ENCODE measurements at places on chromosomes 7 and 10.

DNA sequence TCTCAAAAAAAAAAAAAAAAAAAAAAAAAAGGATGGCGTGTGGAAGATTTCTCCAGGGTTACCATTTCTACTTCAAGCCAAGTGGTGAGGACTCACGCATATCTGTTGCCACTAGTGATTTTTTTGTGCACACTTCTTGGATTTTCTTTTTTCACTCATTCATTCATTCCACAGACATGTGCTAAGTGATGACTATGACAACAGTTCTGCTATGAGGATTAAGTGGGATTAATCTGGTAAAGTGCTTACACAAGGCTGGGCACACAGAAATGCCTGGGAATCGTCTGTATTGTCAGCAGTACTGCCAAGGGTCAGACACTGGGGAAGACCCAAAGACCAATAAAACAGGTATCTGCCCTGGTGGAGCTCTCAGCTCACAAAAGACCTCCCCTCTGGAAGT is 6.3 kb upstream of the OPN1SW start:
- DNase-seq: no peak

DNA sequence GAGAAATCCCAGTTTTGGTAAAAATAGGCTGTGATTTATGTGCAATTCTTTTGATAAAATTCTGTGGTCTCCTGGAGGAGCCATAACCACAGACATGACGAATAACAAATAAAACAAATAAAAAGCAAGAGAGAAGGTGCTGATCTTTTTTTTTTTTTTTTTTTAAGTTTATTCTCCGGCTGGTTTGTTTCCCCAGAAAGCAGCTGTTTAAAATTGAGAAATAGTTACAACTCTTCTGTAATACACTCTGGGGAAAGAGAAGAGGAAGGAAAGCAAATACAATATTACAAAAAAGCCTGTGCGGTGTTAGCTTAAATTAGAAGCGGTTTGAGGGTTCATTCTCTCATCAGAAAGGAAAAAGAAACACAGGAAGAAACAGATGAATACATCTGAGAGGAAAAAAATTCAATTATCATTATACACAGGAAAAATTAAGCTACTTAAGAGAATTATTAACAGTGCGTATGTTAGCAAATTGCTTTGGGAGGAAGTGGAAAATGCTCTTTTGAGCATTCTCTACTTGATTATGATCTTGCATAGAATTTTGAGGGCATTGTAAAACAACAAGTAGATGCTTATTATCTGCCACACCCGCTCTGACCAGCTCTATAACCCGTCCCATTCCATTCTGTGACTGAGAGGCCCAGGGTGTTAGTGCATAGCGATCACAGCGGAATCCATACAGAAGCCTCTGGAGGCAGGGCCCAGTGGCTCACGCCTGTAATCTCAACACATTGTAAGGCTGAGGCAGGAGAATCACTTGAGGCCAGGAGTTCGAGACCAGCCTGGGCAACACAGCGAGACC is 40.6 kb upstream of the WAC start:
- no peak for DNase-seq

DNA sequence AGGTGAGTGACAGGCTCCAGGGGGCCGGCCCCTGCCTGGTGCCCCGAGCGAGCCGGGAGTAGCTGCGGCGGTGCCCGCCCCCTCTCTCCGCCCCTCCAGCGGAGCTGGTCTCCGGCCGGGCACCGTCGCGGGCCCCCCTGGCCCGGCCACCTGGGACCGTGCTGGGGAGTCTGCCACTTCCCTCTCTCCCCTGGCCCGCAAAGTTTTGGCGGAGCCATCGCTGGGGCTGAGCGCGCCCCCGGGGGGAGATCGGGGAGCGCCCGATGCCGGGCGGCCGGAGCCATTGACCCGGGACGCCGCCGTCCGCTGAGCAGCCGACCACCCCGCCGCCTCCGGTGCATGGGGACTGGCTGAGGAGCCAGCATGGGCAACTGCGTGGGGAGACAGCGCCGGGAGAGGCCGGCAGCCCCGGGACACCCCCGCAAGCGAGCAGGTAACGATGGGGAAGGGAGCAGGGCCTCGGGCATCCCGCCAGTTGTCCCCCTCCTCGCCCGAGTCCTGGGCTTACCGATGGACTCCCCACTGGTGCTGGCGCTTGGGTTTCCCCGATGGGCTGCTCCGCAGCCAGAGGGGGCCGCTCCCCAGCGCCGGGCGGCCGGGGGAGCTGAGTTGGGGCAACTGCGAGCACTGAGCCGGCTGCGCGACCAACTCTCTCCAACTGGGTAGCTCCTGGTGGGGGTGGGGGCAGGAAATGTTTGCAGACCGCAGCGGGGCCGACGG is at the start of gene UBTD1:
TSS of gene UBTD1 (plus strand) at position 84 of the 720 bp plus-strand sequence. CDS start at position 364, 280 bp downstream.
- DNase-seq: no peak

DNA sequence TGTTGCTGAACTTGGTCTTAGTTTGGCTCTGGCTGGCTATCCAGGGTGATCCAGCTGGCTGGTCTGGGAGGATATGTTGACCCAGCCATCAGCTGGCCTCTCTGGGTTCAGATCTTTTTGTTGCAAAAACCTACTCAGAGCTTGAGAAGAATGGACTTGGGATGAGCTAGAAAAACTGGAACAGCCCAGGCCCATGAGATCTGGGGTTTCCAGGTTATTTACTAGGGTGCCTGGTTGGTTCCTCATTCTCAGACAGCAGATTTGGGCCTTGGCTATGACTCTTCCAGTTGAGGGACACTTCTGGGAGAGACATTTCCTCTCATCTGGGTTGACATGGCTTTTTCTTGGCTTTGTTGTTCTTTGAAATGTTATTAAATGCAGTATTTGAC is 116.6 kb downstream of the ADCY1 start:
- DNase-seq: no peak

DNA sequence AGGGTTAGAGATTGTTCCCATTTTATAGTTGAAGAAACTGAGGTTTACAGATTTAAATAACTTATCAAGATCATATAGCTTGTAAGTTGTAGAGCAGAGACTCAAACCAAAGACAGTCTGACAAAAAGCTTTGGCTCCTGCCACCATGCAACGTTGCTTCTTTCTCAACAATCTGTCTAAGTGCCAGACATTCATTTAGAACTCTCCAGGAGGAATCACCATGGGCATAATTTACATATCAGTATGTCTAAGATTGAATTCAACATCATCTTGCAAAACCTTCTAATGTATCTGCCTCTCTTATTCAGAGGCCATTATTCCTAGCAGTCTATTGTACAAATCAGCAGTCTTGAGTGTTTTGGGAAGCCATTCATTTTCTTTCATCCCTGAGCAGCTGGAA is 163.5 kb upstream of the PLXDC2 start:
- DNase-seq: no peak

- no peak for DNase-seq
Measured at GRCh38 chr7:129089521-129090212, 34.8 kb upstream of the TNPO3 start.

GRCh38 chr7:32378988-32379387 is 111.2 kb downstream of the LSM5 start:
- DNase-seq: no peak

- no peak for DNase-seq
Measured at GRCh38 chr7:83850125-83850524, 201.2 kb upstream of the SEMA3E start.

DNA sequence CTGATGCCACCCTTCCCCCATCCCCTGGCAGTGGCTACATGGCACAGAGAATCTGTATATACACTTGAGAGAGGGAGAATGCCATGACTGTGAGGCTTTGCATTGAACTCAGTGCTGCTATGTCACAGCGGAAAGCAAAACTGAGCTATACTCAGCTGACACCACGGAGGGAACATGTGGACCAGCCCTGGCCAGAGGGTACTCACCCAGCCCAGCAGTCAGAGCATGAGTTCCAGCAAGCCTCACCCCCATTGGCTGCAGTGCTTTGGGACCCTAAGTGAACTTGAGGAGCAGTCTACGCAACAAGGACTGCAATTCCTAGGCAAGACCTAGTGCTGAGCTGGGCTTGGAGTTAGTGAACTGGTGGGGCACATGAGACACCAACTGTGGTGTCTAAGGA is 10.3 kb upstream of the AOC1 start:
- DNase-seq: no peak

- DNase-seq: no peak
Measured at GRCh38 chr7:136919820-136920219, 51.4 kb downstream of the CHRM2 start.

DNA sequence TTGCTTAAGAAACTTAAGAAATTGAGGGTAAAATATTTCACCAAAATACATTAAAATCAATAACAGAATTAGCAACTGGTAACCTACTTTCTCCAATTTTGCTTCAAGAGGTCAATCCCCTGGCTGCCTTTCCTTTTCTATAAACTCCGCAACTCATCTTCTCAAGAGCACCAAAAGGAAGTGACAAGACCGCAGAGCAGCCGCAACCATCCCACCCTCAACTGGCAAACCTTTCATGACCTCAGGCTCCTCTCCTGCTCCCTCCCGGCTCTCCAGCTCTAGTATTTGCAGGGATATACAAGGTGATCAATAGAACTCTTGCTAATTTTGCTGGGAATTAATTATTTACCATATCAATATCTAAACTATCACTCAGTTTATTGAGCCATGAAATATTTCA is 88.9 kb downstream of the ATE1 start:
- DNase-seq: no peak

DNA sequence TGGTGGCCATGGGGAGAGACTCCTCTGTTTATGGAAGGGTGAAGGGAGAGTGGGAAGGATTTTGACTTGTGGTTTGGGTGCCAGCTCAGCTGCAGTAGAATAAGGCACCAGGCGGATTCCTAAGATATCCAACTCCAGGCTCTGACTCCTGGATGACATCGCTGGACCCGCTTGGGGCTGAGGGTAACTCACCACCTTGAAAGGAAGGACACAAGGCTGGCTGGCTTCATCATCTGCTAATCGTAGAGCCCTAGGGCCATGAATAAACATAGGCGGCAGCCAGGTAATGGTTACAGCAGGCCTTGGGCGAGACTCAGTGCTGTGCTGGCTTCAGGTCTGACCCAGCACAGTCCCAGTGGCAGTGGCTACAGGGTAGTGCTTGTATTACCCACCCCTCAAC is 16.7 kb upstream of the LIPK start:
- DNase-seq: no peak

DNA sequence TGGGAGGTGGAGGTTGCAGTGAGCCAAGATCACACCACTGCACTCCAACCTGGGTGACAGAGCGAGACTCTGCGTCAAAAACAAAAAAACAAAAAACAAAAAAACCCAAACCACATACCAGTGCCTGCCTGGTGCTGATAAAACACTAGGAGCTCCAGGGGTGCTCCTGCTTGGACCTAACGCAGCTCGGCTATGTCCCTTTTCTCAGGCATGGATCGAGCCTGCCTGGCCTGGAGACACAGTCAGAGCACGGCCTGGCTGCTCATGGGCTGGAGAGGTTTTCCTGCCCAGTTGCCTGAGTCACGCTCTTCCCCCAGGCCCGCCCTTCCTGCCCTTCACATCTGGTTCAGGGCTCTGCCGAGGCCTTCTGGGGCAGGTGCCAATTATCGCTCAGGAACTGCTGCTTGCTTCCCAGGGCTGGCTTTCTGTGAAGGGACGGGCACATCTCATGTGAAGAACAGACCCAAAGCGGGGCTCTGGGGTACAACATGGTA is 12.6 kb upstream of the NPFFR1 start:
- DNase-seq: no peak

DNA sequence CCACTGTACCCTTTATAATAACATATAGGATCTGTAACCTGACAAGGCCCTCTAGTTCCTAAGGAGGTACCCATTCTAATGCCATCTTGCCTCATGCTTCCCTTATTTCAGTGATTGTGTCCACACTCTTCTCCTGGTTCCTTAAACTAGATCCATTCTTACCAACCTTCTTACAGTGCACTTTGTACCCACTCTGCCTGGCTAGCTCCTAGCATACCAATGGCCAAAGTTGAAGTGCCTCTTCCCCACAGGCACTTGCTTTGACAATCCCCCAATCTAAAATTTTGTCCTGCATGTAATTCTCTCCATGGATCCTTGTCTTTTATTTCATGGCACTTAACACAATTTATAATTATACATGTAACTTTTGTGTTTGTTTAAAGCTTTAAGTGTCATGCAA is 40.9 kb downstream of the CCDC71L start:
- no peak for DNase-seq

- DNase-seq: peak; percentile 28
Measured at GRCh38 chr7:102433219-102434038, at the start of gene ORAI2. Gene ORAI2, plus strand, starts transcription at chr7:102433575. Its CDS starts 5,382 bp downstream, at chr7:102438957.

- DNase-seq: no peak
Measured at GRCh38 chr10:8670461-8670860, 616.0 kb downstream of the GATA3 start.

- DNase-seq: no peak
Measured at GRCh38 chr7:13742126-13742525, 247.3 kb downstream of the ETV1 start.

DNA sequence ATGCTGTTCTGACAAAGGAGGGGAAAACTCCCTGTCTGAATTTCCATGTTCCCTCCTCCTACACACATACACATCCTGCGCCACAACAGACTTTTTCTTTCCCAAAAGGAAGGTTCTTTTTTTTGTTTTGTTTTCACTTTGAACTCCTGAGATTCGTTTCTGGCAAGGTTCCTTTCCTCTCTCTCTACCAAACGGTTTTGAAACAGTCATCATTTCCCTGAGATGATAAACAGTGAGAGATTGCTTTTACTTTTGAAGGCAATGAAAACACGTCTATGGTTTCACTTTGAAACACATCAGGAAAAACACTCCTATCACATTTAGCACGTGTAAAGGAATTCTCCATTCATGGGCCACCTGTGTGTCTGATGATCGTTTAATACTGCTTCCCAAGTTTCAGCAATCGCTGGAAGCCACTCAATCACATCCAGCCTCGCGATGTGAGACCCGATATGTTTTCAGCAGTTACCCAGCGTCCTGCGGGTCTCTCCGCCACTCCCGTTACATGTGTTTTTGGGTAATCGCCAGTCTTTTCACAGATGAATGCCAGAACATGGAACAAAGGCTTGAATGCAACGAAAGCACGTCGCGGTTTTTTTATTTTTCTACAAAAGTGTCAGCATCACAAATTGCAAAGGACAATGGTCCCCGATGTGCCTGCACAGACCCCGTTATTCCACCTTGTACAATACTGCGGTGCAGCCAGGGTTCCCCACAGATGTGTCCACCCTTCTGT is 62.8 kb upstream of the CUX1 start:
- no peak for DNase-seq

- no peak for DNase-seq
Measured at GRCh38 chr7:24930856-24931255, 49.1 kb downstream of the OSBPL3 start.

- DNase-seq: no peak
Measured at GRCh38 chr7:35623381-35623780, 71.6 kb downstream of the HERPUD2 start.

DNA sequence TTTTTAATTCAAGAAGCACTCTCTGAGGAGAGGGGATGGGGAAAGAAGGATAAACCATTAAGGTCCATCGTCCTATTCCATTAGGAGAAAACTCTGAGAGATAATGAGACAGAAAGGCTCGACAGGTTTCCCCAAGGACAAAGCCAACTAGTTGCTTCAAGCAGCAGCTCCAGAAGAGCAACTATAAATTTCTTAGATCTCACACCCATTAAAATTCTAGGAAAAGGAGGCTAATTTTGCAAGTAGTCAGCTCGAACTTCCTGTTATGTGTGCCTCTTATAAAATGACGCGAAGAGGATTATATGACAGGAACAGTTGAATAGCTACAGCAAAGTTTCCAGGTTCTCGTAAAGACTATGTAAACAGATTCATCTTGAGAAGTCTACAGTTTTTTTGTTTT is 52.0 kb upstream of the ST8SIA6 start:
- DNase-seq: no peak

- no peak for DNase-seq
Measured at GRCh38 chr10:36739884-36740445, 385.4 kb upstream of the ANKRD30A start.

GRCh38 chr7:84492098-84493034 is 297.8 kb upstream of the SEMA3A start:
- DNase-seq: no peak
